ENCODE measurements at places on chromosomes 2 and 18.

DNA sequence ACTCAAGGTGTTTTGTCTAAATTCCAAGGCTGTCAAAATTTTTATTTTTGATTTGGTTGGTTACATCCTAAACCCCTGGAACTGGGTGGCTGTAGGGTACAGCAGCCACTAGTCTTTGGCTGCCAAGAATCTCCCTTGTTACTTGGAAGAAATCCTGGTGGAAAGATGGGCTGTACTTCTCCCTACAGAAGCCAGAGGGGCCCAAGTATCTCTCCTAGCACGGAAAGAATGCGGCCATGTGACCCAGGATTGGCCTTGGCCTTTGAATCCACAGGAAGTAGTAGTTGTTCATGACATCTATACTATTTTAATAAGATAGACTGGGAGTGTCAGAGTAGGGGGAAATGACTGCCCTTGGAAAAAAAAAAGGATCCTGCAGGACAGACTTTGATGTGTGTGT is 54.4 kb upstream of the MYO3B start:
- DNase-seq = no peak

DNA sequence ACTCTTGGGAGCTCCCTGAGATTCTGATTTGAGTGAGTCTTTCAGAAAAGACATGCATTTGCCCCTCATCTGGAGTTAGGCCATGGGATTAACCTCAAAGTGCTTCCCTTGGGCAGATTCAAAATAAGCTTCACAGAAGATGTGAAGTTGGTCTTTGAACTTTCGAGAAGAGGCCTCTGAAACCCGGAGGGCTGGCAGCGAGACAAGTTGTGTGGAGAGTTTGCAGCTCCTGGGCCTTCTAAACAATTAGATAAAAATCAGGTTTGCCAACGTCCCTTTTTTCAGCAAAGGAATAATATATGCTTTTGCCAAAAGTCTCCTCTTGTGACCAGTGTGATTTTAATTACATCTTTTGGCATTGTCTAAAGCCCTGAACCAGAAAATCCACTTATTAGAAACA is 489.7 kb downstream of the SOX11 start:
- DNase-seq = no peak

GRCh38 chr2:209389171-209389618 is 34.7 kb upstream of the MAP2 start:
- DNase-seq = no peak

DNA sequence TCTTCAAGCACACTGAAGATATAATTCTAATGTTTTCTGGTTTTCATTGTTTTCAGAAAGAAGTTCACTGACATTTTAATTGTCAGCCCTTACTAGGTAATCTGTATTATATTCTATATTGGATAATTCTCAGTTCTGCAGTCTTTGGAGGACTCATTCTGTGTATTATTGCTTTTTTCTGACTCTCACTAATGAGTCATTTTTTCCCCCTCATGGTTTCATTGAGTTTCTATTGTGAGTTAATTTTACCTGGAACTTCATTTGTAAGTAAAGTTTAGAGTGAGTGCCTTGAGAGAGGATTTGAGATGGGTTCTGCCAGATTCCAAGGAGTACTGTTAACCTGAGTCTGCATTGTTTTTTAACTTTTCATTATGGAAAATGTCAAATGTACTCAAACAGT is 90.4 kb upstream of the LYPD1 start:
- DNase-seq = no peak

DNA sequence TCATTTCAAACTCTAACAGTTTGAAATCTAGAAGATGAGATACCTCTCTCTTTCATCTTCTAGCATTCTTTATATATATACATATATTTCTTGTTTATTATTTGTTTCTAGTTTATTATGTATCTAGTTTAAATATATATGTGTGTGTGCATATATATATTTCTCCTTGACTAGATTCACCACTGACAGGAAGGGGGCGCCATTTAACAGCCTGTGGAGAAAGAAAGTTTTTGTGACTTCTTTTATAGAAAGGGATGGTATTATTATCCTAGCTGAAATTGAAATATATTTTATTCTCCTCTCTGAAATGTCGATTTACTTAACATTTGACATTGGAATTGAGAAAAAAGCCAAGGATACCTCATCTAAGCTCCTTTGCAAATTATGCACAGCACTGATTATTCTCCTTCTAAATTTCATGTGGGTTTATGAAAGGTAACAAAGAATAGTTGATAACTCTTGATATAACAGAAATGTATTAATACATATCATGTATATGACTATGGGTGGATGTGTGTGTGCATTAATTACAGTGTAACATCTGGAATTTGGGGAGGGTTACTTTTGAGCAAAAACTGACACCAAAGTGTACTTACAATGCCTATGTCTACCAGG is 160.7 kb upstream of the NT5C1B start:
- DNase-seq = no peak

DNA sequence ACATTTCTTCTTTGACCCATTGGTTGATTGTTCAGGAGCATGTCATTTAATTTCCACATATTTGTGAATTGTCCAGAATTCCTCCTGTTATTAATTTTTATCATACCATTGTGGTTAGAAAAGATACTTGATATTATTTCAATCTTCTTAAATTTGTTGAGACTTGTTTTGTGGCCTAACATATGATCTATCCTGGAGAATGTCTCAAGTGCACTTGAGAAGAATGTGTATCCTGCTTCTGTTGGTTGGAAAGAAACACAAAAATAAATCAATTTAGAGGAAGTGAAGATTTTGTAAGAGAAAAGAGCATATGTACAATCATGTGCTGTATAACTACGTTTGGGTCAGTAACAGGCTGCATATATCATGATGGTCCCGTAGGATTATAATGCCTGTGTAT is 118.6 kb upstream of the CDC42EP3 start:
- DNase-seq = no peak

DNA sequence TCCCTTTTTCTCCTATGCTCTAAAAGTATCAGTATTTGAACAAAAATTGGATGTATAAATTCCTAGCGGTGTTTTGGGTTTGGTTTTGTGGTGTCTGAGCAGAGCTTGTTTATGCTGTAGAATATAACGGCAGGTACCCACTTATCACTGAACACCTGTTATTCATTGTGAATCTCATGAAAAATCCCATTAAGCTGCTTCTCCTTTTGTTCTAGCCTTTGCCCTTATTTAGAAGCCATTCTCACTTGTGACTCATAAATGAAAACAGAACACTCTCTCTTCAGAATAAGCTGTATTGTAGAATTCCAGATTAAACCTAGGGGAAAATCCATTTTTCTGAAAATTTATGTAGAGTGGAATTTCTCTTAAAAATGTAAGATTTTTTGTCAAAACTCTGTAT is 104.0 kb downstream of the PRPF40A start:
- DNase-seq = no peak

GRCh38 chr2:17901246-17901645 is 22.8 kb downstream of the KCNS3 start:
- no peak for DNase-seq

DNA sequence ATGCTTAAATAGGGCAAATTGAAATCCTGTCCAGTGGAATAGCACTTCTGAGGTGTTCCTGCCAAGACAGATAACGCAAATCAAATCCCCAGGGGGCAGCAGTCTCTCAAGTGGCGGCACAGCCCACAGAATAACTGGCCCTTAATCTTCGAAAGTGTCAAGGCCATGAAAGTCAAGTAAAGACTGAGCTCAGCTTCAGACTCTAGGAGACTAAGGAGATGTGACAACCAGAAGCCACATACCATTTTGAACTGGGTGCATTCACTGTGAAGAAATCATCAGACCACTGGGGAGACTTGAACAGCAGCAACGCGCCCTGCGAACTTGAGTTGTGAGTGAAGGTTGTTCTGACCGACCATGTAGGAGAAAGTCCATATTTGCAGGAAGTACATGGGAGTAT is 66.0 kb upstream of the ASAP2 start:
- DNase-seq = no peak

DNA sequence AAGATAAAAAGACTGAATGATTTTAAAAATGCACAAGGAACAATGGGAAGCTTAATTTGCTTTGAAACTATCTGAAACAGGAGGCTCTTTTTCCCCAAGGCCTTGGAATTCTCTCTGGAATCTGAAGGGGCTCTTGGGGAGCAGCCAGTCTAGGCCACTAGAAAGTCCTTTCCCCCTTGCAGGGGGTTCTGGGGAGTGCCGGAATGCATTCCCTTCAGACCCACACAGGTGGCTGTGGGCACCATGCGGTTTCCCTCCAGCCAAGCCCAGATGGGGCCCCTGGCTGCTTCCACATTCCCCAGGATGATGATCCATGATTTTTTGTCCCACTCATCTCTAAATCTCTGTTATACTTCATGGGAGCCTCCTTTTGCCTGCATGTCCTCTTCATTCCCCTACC is 10.7 kb downstream of the GPR45 start:
- no peak for DNase-seq

GRCh38 chr18:12252061-12252460 is 2.1 kb upstream of the CIDEA start:
- no peak for DNase-seq
